ENCODE measurements at places on chromosomes 11 and 22. TPM values are rescaled to one million over a fixed set of nuclear protein-coding genes. Genes with fewer than 3 reads are reported as not detected.

Gene DEUP1
- 1.5 TPM for polyA plus RNA-seq

Gene OR51B2
- not detected for polyA plus RNA-seq

Gene ACRV1
- polyA plus RNA-seq = 1.6 TPM

Gene HEPACAM
- polyA plus RNA-seq = 2.1 TPM

Gene SLC17A6
- polyA plus RNA-seq = not detected

Gene CRYBB3
- polyA plus RNA-seq = not detected

Gene HTR3B
- polyA plus RNA-seq = 0.11 TPM

Gene CBLIF
- polyA plus RNA-seq = not detected

Gene SNX15
- polyA plus RNA-seq = 28.1 TPM

Gene ANGPTL5
- polyA plus RNA-seq = 0.14 TPM

Gene PLEKHB1
- polyA plus RNA-seq = 3.7 TPM

Gene OR8D4
- polyA plus RNA-seq = not detected

Gene MISFA
- polyA plus RNA-seq = 16.8 TPM

Gene TYR
- not detected for polyA plus RNA-seq

Gene MMP8
- not detected for polyA plus RNA-seq

Gene CECR2
- 19.9 TPM for polyA plus RNA-seq

Gene ACER3
- polyA plus RNA-seq = 17.2 TPM

Gene C22orf39
- polyA plus RNA-seq = 46.4 TPM

Gene OTOG
- polyA plus RNA-seq = 0.30 TPM

Gene DTX4
- 43.5 TPM for polyA plus RNA-seq

Data from left renal pelvis (tissue), 4 donors.